AG09319 (cell line): ENCODE measurements at places on chromosomes 6 and 20.

- DNase-seq, result no peak
Measured at GRCh38 chr20:43916073-43916880, 1.6 kb downstream of the TOX2 start.

GRCh38 chr20:59822291-59823029 is 111.0 kb downstream of the SYCP2 start:
- DNase-seq, result no peak

DNA sequence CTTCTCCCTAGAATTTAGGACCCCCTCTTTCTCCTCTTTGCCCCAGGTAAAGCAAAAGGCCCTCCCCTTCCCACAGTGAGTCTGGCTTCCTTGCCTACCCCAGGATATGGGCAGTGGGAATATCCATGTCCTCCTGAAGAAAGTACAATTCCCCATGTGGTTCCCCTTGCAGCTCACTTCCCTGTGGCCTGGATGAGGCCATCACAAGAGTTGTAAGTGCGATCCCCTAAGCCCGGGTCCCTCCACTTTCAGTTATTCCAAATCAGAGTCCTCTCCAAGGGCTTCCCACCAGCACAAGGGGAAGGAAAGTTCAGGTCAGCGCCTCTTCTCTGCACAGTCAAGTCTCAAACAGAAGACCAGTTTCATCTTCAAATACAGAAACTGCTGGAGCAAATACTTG is 10.2 kb upstream of the PTPN1 start:
- DNase-seq, result no peak

GRCh38 chr20:50032955-50033666 is 50.3 kb downstream of the SNAI1 start:
- no peak for DNase-seq

GRCh38 chr6:160978141-160978901 is 13.2 kb upstream of the MAP3K4 start:
- no peak for DNase-seq

- DNase-seq, result no peak
Measured at GRCh38 chr6:80331522-80331921, 225.1 kb downstream of the BCKDHB start.

- DNase-seq, result peak; percentile 96
Measured at GRCh38 chr6:162727322-162728182, at the start of the genes PACRG and PRKN. Gene PACRG, plus strand, starts transcription at chr6:162727974. Gene PRKN, minus strand, starts transcription at chr6:162727766.

GRCh38 chr20:59124296-59125029 is 39.2 kb upstream of the ZNF831 start:
- no peak for DNase-seq

DNA sequence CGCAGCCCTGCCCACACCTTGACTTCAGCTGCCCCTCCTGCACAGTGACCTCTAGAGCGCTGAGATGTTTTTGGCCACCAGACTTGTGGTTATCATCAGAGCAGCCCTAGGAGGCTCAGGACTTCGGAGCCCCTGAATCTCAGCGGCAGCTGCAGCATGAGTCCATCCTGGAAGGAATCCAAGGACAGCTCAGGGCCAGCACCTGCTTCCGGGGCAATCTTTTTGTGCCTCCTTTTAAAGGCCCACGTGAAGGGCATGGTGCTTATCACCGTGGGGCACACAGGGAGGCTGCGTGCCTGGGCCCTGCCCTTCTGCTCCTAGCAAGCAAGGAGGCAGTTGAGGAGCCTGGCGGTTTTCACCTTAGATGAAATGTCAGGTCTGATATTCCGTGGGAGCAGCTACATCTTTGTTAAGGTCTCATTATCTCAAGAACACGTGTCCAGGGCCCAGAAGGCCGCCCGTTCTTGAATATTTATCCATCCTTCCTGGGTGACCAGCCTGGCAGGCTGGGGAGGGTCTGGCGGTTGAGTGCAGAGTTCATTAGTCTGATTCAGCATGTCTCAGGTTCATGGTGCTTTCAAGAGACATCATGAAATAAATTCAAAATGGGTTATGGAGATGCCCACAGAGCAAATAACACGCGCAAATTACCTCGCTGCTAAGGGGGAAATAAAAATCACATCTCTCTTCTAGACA is 392.4 kb downstream of the TAF4 start:
- no peak for DNase-seq

- no peak for DNase-seq
Measured at GRCh38 chr20:51437182-51437924, 105.2 kb downstream of the NFATC2 start.

DNA sequence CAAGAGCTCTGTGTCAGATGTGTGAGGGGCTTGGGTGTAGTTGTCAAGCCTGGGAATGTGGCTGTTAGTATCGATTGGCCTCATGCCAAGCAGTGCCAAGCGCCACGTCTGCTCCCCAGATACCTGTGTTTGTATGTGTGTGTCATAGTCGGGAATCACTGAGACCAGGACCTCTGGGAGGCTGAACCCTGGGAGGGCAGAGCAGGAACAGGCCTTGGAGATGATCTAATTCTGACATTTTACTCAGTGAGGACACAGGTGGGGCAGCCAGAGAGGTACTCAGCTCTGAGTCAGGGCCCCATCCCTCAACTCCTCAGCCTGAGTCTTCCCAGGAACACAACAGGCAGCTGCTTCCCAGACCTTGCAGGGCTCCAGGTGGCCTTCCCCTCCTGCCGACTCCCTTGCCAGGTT is 51.2 kb upstream of the FANCE start:
- no peak for DNase-seq

- DNase-seq, result no peak
Measured at GRCh38 chr20:37727957-37728634, 34.3 kb downstream of the CTNNBL1 start.

DNA sequence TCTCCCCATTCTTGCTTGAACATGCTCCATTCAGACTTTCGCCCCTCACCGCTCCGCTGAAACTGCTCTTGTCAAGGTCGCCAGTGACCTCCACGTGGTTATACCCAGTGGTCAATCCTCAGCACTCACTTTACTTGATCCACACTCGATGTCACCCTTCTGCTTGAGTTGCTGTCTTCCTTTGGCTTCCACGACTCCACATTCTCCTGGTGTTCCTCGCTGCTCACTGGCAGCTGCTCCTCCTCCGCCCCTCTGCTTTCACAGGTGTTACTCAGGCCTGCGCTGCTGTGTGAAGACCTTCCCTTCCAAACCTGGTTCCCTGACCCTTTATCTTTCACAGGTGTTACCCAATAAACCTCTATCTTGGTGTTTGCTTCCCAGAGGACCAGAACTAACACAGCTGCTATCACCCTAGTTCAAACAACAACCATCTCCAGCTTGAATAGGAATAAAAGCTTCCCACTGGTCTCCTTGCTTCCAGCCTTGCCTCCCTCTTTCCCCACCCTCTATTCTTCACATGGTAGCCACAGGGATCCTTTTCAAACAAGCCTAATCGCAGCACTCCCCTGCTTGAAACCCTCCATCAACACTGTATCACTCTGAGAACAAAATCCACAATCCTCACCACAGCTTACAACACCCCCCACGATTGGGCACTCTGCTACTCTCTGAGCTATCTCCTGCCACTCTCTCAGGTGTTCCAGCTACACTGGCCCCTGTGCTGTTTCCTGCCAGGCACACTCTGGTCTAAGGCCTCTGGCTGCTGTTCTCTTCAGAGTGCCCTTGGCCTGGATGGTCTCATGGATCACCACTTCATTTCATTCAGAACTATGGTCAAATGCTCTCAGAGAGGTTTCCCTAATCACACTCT is 10.7 kb downstream of the PPIL1 start:
- DNase-seq, result no peak

DNA sequence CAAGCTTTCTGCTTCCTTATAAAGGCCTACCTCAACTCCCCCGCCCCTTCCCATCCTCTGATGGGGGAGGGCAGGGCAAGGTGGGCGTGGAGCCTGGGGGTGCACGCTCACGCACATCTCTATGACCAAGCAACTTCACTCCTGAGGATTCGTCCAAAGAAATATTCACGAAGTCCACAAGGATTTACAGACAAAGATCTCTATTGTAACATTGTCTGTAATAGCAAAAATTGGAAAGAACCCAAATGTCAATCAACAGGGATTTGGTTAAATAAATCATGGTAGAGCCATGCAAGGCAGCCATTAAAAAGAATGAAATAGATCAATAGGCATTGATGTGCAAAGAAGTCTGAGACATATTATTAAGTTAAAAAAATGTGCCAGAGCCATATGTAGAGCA is 130.4 kb upstream of the AFDN start:
- DNase-seq, result no peak

- no peak for DNase-seq
Measured at GRCh38 chr6:15498640-15499039, 164.2 kb downstream of the DTNBP1 start.

- DNase-seq, result no peak
Measured at GRCh38 chr20:42747765-42748411, 441.8 kb downstream of the PTPRT start.

- no peak for DNase-seq
Measured at GRCh38 chr6:105522626-105523322, 119.9 kb upstream of the PREP start.

- DNase-seq, result peak; percentile 71
Measured at GRCh38 chr6:33160728-33161344, 31.4 kb downstream of the COL11A2 start.

GRCh38 chr6:7542065-7542873 is 798 bp downstream of the DSP start:
- DNase-seq, result no peak

DNA sequence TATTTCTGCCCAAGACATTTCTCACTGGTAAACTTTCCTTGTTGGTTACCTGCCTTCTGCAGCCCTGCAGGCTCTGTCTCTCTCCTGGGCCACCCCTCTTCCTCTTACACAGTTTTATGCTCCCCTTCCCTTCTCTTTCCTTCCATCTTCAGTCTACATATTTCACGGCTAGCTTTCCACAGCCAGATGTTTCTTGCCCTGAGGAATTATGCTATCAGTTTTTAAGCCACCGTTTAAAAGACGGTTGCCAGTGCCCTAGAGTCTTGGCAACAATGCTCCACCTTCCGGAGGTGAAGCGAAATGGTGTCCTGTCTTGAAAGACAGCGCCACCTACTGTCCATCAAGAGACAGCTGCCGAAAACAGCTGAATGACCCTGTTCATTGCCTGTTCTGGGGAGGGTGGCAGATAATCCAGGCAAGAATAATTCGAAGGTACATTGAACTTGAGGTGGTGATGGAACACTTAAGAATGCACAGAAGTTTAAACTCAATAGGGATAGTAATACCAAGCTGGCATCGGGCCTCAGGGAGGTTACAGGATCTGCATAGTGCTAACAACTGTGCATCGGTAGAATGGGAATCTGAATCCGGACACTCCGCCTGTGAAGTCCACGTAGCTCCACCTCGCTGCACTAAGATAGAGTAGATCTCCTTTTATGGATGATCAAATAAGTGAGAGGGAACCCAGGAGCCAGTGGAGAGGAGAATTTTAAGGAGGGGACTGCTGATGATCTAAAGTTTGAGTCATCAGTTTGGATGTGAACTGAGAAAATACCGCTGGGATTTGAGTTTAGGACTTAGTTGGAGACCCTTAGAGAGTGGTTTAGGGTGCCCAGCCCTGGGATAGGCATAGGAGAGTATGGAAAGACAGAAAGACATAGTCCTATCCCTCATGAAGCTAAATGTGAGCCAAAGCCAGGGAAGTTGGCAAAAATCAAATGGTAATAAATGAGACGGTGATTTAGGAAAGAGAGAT is 4.8 kb upstream of the TRIM40 start:
- peak; percentile 60 for DNase-seq

DNA sequence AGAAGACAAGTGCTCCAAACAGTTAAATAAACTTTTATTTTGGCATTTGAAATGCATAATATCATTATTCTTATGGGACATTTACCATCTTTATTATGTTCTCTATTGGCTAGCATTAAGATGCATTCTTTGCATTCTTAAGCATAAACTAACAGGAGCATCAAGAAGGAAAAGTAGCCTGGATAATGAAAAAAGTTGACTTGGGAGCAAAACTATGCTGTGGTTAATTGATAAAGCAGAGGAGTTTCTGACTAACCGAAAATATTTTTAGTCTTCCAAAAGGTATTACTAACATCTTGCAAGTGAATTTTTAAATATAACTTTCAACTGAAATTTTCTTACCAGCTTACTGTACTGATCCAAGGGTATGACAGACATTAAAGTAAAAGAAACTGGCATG is 140.3 kb downstream of the FLRT3 start:
- no peak for DNase-seq

- no peak for DNase-seq
Measured at GRCh38 chr6:7991536-7991935, 72.7 kb downstream of the BLOC1S5 start.

DNA sequence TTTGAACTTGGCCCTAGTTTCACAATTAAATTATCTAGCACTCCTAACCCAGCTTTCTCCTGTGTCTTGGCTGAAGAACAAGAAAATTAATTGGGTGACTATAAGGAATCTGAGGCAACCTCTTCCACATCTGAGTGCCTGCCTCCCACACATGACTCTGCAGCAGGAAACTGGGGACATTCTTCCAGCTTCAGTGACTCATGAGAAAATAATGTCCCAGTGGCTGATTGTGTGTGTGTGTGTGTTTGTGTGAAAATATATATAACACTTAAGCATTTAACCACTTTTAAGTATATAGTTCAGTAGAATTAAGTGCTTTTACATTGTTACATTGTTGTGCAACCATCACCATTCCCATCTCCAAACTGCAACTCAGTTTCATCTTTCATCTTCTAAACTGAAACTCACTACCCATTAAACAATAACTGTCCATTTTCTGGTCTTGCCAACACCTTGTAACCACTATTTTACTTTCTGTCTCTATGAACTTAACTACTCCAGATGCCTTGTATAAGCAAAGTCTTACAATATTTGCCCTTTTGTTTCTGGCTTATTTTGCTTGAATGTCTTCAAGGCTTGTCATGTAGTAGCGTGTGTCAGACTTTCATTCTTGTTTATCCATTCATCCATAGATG is 8.7 kb downstream of the TRIM38 start:
- peak; percentile 74 for DNase-seq

GRCh38 chr20:53636540-53637097 is 43.0 kb upstream of the ZNF217 start:
- DNase-seq, result no peak
